ENCODE measurements at places on chromosomes 2 and 18. TPM values are rescaled to one million over a fixed set of nuclear protein-coding genes. Genes with fewer than 3 reads are reported as not detected.

DNA sequence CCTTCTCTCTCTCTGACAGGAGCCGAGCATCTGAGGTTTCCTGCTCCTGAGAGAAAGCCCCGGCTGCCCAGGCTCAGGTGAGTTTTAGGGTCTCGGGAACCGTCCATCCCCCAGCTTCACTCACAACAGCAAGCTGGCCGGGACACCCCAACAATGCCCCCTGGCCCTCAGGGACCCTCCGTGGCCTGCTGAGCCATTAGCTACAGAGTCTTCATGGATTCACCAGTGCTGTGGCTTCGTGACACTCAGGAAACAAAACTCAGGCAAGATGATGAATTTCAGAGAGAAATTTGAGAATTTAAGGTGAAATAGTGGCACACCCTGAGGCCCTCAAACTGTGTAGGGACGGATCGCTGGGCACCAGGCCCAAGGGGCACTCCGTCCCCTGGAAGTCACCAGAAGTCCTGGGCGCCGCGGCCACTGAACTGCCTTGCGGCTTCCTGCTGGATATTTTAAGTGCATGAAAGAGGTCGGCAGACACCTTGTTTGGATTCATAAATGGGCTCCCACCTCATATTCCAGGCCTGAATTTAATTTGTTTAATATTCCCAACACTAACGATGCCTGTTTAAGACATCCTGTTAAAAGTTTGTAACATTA is 368.3 kb upstream of the SALL3 start:
- no peak overlapping the region for H3K4me3 ChIP-seq
- no peak for DNase-seq
- no peaks in the 10 kb centered on the region for H3K4me1 ChIP-seq
- no peak overlapping the region for H3K27ac ChIP-seq

DNA sequence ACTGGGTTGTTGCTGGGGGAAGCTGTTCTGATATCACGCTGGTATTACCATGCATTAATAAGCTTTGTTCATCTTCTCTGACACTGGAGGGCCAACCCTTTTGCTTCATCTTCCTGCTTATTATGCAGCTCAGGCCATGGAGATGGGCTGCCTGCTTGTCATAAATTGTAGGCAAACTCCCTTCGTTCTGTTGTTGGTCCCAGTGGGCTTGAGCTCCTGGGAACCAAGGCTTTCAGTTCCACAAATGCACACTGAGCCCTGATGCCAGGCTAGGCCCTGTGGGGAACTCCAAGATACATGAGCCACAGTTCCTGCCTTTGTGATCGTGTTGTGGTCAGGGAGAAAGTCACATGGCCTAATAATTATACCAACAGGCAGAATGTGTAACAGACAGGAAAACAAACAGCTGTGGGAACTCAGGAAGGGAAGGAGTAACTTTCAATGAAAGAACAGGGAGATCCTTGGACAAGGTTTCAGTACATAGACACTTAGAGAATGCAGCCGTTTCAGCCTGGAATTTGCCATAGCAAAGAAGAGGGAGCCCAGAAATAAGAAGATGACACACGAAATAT is 49.0 kb upstream of the BCL2L11 start:
- H3K36me3 ChIP-seq: no peaks in the 10 kb centered on the region
- no peak overlapping the region for H3K4me3 ChIP-seq
- peaks cover 14% of the 10 kb centered on the region for H3K4me1 ChIP-seq
- H3K27ac ChIP-seq: peak overlapping the region; percentile 44
- no peak for DNase-seq

DNA sequence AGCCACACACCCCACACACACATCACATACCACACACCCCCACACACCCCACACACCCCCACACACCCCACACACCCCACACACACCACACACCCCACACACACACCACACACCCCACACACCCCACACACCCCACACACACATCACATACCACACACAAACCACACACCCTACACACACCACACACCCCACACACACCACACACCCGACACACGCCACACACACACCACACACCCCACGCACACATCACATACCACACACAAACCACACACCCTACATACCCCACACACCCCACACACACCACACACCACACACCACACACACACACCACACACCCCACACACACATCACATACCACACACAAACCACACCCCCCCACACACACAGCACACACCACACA is 22.4 kb downstream of the TWIST2 start:
- H3K36me3 ChIP-seq: no peaks in the 10 kb centered on the region
- DNase-seq: no peak
- H3K4me3 ChIP-seq: no peak overlapping the region

GRCh38 chr18:32368991-32369390 is 101.7 kb downstream of the GAREM1 start:
- H3K27ac ChIP-seq: no peak overlapping the region
- no peaks in the 10 kb centered on the region for H3K27me3 ChIP-seq
- no peaks in the 10 kb centered on the region for H3K36me3 ChIP-seq
- no peak for DNase-seq
- peaks cover 75% of the 10 kb centered on the region for H3K4me1 ChIP-seq
- no peak overlapping the region for H3K4me3 ChIP-seq

FOXI3 gene
- total RNA-seq: not detected
